Aorta (tissue), 5 donors: ENCODE measurements at places on chromosomes 5 and 9.

GRCh38 chr9:121453232-121453892, 46.3 kb downstream of the GGTA1 start:
- no peak for DNase-seq

DNA sequence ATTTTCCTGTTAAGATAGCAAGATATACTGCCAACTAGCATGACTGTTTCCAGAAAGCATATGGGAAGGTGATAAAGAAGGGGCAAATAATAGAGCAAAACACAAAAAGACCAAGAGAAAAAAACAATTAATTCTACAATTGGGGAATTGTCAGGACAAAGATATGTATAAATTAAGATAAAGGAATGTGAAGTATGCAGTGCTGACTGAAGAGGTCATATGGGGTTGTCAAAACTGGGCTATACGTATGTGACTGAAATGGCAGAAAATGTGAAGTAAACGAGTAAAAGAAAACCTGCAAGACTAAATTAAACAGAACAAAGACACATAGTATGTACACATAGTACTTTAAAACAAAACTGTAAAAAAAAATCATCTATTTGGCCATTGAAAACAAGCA, 222.3 kb downstream of the ARL15 start:
- DNase-seq: no peak

DNA sequence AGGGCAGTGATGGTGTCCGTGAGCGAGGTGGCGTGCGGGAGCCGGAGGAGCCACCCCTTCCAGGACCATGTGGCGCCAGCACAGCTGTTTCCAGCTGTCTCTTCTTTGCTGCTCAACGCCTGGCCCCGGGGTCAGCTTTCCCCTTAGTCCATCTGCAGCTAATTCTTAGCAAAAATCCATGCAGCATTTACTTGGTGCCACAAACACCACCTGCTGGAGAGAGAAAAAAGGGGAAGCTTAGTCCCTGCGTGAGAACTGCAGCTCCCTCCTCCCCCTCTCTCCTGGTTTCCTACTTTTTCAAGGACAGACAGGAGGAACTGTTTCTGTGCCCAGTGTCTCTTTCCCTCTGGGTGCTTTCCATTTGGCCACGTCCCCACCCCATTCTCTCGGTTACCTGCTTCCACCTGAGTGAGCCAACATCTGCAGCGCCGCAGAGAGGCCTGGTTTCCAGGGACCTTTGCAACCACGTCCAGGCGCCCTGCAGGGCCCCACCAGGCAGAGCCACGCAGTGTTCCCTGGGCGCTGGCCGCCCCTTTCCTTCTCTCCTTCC, 3.4 kb downstream of the SLC6A19 start:
- DNase-seq: peak; percentile 65

GRCh38 chr5:131462454-131462853, 172.6 kb downstream of the RAPGEF6 start:
- DNase-seq: no peak

- DNase-seq: no peak
These were observed 45.3 kb upstream of the FOXE1 start for GRCh38 chr9:97807681-97808080.

DNA sequence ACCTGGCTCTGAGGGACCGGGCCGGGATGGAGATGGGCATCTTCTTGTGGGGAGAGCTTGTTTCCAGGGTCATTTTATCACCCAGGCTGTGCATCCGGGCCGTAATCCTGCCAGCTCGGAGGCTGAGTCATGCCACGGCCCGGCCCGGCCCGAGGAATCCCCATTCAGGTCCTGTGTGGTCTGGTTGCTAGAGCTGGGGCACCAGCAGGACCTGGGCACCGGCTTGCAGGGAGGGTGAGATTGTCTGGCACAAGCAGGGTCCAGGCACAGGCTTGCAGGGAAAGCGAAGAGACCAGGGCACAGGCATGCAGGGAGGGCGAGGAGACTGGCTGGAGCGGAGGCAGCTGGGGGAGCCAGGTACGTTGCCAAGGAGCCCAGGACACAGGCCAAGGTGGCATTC, 106.8 kb downstream of the RXRA start:
- DNase-seq: peak; percentile 89

DNA sequence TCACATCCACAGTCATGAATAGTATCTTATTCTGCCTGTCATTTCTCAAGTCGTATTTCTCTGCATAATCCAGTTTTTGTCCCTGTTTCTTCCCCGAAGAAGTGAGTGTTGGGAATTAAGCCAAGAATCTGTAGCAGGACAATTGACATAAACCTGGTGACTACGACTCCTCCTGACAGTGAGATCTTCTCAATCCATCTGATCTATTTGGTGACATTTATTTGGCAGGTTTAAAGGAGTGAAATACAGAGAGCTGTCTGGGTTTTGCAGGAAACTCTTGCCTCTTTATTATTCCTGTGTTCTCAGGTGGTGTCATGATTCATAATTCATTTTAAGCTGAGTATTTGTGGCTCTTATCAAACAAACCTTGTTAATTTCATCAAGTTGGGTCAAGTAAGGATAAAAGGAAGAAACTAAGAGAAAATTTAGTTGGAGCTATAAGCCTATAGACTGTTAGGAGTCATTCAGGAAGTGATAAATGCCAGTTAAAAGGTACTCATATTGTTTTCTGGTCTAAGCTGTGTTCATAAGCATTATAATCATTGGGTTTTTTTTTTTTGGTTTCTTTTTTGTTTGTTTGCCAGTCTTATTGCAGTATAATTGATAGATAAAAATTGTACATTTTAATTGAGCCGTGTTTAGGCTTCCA, 95.9 kb upstream of the PCSK1 start:
- no peak for DNase-seq

- no peak for DNase-seq
These were observed 91.2 kb downstream of the MTRR start for GRCh38 chr5:7960142-7960541.

GRCh38 chr9:136850866-136851775, 1.0 kb upstream of the MAMDC4 start:
- DNase-seq: no peak

- no peak for DNase-seq
These were observed 100.5 kb downstream of the XRCC4 start for GRCh38 chr5:83177803-83178202.

- DNase-seq: no peak
These were observed 44.0 kb downstream of the OLFM1 start for GRCh38 chr9:135131488-135131887.

DNA sequence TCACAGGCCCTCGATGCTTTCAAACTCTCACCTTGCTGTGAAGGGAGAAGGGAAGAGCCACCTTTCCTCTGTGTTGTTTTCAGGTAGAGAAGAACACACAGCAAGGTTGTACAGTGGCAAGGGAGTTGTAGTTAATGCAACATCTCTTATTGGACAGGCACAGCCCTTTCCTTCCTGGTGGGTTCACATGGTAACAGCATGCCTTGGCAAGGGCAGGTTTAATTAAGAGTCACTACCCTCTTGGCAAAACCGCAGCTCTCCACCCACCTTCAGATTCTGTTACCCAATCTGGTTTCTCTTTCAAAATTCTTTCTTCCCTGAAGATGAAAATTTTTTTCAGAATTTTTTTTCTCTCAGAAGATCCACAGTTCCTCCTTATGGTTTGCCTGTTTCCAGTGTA, 253.1 kb downstream of the TLR4 start:
- no peak for DNase-seq

DNA sequence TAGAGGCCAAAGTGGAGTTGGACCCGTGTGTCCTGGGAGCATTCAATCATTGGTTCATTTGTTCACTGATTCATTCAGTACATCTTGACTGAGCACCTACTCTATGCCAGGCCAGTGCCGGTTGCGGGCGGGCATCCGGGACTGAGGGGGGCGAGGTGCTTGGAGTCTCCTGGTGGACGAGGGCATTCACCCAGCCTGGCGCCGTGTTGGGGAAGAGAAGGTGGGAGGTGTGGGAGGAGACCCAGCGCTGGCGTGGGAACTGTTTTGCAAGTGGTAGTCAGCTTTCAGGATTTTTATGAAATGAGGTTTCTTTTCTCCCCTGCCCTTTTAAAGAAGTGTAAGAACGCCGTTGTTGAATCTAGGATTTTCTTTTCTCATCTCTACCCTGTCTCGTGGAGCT, 37.2 kb downstream of the NCS1 start:
- DNase-seq: peak; percentile 77
